ENCODE measurements at places on chromosomes 11 and 22.

DNA sequence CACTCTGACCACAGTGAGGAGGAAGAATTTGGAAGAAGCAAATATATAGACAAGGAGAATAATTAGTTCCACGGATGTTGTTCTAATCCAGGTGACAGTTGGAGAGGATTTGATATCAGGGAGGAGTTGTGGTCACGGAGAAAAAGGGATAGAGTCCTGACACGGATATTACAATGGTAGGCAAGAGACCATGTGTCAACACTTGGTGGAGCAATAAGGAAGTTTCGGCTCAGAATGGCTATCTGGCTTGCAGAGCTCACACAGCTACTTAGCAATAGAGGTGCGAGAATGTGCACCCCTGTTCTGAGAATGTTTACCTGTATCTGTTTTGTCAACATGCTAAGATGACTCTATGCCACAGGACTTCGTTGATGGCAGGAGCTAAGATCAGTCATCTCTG, 10.4 kb upstream of the OR9Q2 start:
- no peak for DNase-seq

- peak; percentile 29 for DNase-seq
Observed at GRCh38 chr22:26789951-26790350, 132.6 kb downstream of the MIAT start.

GRCh38 chr11:64762277-64762673, 2.5 kb upstream of the PYGM start:
- no peak for DNase-seq

- DNase-seq: no peak
Observed at GRCh38 chr22:19597399-19597735, 73.2 kb upstream of the CLDN5 start.

- DNase-seq: no peak
Observed at GRCh38 chr11:132623511-132623910, 908.8 kb downstream of the OPCML start.

- no peak for DNase-seq
Observed at GRCh38 chr11:7982582-7983119, 4.5 kb upstream of the EIF3F start.

DNA sequence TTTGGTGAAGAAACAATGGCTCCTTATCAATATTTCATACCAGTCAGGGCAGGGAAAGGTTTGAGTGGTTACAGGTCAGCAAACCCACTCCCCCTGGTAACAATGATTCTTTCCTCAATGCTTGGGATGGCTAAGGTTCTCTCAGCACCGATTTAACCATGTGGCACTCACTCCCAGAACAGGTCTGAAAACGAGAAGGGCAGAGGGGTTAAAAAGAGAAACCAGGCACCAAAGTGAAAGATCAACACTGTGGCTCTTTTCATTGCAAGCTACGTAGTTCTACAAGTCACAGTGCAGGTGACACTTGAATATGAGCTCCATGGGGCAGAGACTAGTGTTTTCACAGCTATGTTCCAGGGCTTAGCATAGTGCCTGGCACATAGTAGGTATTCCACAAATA, 132.4 kb downstream of the PLEKHA7 start:
- no peak for DNase-seq

GRCh38 chr11:10366568-10367331, 61.9 kb downstream of the ADM start:
- DNase-seq: peak; percentile 90

DNA sequence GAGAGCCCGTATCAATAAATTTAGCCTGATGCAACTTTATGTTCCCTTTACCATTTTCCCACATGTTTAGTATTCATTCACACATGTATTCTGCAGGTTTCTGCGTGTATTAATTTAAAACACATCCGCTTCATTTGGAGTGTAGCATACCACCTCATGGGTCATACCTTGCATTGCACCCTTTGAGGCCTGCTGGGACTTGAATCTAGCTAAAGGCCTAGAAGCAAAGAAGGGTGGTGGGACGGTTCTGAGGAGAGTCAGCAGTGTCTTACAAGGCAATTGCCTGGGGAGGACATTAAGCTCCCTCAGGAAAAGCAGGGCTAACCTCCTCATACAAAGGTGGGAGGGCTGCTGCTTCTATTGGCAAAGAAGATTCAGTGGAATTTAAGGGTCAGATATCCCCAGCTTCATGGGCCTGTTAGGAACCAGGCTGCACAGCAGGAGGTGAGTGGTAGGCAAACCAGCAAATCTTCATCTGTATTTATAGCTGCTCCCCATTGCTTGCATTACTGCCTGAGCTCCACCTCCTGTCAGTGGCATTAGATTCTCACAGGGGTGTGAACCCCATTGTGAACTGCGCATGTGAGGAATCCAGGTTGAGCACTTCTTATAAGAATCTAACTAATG, 15.9 kb upstream of the SNX19 start:
- no peak for DNase-seq

DNA sequence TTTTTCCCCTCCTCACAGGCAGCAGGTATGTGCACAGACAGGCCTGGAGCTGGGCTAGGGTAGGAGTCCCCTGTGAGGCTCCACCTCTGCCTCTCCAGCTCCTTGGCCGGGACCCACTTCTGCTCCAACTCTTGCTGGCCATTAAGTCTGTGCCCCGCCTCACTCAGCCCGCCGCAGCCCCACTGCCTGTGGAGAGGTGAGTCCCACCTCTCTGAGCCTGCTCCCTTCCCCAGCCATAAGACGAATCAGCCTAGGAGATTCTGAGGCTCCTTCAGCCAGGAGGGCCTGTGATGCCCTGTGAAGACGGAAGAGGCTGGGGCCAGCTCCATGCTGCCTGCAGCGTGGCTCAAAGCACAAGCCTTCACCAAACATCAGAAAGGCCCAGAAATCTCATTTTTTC, 23.0 kb downstream of the TSKU start:
- no peak for DNase-seq

DNA sequence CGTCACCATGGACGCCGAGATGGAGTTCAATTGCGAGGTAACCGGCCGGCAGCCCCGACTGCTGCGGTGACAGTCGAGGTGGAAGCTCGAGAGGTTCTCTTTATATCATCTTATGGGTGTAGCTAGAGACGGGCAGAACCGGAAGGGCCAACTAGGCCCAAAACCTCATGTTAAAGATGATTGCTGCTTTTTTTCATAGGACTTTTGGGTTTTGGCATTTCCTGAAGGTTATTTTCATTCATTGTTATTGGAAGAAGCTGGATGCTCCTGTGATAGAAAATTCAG, 585 bp downstream of the NF2 start:
- DNase-seq: no peak

DNA sequence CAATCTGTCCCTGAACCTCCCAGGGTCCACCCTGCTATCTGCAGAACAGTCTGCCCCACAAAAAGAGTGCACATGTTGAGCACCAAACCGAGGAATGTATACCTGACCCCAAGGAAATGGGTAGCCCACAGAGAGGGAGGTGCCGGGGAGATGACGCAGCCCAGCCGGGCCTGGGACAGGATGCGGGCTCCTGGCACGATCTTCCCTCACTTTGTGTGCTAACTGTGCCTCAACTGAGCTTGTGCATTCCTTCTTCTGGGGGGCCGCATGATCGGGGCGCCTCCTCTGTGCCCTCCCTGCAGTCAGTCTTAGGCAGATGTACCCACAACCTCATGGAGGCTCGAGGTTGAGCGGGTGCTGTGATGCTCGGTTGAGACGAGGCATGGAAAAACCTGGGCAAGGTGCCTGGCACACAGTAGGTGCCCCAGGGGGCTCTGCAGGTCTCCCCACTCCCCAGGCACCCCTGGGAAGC, 2.4 kb downstream of the GAS2L1 start:
- peak; percentile 39 for DNase-seq

DNA sequence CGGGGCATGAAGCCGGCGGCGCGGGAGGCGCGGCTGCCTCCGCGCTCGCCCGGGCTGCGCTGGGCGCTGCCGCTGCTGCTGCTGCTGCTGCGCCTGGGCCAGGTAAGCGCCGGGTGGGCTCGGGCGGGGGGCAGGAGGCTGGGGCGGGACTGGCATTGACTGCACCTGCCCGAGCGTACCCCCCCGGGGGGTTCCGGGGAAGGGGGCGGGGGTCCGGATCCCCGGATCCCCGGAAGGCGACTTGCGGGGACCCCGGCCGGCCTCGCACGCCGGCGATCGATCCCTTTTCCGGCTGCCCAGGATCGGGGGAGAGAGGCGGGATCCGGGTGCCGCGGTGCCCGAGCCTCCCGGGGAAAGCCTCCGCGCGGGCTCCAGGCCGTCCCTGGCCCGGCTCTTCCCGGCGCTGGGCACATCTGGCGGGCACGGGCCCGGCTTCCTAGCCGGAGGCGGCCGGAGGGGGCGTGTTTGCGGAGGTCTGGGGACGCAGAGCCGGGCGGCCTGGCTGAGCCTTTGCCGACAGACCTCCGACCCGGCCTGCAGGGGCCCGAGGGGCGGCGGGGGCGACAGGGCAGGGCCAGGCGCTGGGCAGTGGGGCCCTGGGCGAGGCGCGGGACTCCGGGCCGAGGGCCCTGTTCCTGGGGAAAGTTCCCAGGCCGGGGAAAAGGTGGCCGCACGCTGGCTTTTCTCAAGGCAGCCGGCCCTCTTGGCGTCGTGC, 705 bp downstream of the PTPRJ start:
- DNase-seq: peak; percentile 53

DNA sequence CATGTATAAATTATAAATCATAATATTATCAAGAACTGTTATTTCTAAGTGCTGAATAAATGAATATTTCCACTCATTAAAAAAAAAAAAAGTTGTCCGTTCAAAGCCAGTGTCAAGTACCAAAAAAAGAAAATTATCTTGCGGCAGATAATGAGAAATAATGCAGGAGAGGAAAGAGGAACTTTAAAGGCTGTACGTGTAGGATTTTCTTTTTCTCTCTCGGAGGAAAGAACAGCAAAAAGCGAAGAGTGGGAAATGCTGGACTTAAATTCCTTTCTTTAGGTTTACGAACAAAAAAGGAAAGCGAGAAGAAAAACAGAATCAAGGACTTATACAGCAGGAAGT, 999 bp upstream of the CCDC83 start:
- DNase-seq: no peak

GRCh38 chr22:37499789-37500540, 13.8 kb upstream of the MFNG start:
- no peak for DNase-seq

- no peak for DNase-seq
Observed at GRCh38 chr11:2295971-2296912, 5.5 kb downstream of the C11orf21 start.

DNA sequence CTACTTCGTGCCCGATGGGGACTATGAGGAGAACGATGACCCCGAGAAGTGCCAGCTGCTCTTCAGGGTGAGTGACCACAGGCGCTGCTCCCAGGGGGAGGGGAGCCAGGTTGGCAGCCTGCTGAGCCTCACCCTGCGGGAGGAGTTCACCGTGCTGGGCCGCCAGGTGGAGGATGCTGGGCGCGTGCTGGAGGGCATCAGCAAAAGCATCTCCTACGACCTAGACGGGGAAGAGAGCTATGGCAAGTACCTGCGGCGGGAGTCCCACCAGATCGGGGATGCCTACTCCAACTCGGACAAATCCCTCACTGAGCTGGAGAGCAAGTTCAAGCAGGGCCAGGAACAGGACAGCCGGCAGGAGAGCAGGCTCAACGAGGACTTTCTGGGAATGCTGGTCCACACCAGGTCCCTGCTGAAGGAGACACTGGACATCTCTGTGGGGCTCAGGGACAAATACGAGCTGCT, 751 bp downstream of the FIBIN start:
- no peak for DNase-seq

DNA sequence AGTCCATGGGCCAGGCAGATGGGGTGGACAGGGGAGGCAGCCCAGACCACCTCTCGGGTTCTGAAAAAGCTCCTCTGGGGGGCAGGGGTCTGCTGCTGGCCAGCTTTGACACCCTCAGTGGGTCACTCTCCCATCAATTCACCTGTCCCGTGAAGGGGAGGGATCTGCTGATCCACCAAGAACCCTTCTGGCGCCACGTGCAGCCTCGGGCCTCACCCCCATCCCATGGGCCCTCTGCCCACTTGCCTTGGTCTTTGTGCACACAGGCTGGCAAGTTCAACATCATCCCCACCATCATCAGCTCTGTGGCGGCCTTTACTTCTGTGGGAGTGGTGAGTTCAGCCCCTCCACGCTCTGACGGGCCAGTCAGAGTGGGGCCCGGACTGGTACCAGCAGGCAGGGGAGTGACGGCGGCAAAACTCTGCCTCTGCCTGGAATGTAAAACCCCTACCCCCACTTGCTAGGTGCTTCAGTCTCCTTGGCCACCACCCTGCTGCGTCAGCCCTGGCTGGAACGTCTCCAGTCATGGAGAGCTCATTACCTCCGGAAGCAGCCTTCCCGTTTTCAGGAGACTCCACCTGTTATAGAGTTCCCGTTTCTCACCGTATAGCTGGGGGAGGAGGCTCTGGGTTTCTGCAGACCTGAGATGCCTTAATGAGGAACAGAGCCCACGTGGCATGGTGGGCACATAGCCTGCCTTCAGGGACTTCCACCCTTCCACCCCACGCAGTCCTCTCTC, 12.7 kb downstream of the PRG3 start:
- no peak for DNase-seq

DNA sequence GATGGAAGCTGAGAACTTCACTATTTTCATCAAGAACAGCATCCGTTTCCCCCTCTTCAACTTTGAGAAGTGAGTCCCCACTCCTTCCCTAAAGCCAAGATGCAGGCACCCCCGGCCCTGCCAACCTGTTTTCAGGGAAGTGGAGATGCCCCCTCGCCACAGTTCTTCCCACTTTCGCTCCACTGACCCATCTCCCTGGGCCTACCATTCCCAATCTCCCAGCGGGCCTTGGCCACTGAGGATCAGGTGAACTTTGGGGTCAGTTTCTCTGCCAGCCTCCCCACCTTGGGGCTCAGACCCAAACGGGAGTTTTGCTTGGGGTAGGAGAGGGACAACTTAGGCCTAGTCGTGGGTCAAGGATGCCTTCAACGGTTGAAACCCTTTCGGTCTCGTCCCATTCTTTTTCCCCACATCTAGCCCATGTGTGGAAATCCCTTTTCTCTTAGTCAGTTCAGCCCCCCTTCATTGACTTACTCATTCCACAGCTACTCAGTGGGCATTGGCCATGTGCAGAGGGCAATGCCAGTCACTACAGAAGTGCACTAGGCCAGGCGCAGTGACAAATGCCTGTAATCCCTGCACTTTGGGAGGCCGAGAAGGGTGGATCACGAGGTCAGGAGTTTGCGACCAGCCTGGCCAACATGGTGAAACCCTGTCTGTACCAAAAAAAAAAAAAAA, 10.6 kb downstream of the P2RX3 start:
- no peak for DNase-seq

- no peak for DNase-seq
Observed at GRCh38 chr11:73578592-73579185, 19.2 kb downstream of the FAM168A start.

- DNase-seq: no peak
Observed at GRCh38 chr22:23655891-23656475, 23.9 kb upstream of the DRICH1 start.

DNA sequence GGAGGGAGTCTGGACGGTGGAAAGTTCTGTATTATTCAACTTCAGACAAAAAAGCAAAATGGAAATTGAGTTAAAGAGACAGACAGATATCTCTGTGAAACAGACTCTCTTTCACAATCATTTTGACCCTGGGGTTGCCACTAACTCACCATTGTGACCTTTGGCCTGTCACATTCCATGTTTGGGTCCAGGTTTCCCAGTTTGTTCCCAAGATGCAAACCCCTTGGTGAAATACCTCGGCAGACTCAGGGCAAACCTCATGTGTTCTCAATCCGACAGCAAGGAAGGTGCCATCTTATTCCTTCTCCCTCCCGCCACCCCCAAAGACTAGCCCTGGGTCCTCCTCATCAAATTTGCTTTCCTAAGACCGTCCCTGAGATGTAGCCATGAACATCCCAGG, 41.8 kb downstream of the GALNT18 start:
- DNase-seq: no peak
